ENCODE measurements at places on chromosomes 1 and 21.

DNA sequence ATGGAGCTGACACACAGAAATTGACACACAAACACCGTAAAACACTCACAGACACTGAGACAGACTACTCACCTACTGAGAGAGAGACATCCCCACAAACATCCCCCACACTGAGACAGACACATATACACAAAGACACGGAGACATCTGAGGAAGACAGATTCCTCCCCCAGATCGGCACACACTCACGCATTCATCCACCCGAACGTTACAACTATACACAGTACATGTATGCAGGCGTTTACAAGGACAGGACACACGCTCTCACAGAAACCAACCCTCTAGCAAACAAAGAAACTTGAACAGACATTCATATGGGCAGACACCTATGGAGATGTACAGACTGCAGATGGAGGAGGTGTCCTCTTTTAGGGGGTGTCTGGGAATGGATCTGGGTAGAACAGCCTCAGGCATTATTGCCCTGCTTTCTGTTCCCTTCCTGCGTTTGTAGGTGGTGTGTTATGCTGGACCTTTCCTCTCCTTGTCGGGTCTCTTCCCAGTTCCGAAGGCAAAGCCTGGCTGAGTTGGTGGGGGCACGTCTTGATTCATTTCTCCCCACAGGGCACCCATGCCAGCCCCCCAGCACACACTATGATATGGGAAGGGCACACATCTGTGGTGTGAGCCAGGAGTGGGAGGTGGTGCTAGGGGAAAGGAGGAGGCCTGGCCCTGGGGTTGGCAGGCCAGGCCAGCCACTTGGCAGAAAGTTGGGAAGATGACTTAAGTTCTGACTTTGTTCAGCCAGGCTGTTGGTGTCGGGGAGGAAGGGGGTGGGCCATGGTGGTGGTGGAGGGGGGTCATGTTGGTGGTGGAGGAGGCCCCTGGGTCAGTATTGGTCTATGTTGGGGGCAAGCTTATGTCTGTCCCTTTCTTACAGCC lies 1.5 kb downstream of the KIRREL1 start:
- DNase-seq = no peak

DNA sequence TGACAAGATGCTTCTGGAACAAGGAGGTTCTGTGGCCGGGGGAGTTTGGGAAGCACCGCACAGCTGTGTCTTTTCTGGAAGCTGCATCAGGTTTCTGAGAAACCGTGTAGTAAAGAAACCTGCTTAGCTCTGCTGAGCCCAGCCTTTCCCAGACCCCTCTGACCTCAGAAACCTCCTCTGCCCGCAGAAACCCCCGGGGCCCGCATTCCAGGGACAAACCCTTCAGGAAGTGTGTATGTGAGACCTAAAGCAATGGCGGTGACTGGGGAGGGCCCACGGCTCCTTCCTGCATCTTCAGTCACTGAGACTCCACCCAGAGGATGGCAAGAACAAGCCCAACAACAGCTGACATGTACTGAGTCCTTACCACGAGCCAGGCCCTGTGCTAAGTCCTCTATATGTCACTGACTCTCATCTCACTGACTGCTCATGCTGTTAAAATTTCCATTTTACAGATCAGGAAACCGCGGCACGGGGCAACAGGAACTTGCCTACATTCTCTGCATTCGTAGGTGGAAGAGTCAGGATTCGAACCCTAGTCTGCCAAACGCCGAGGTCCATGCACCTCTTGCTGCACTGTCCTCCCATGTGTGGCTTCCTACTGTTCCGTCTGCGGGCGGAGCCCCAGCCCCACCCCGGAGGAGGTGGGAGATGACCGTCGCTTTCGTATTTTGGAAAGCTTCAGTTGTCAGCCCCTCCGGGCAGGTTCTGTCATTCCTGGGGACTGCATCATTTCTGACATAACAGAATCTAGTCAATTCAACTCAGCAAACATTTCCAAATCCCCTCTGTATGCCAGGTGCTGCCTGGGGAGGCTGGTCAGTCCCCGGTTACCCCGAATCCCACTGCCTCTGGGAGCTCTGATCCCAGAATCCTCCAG lies 73.3 kb upstream of the KLHDC7A start:
- DNase-seq = no peak

DNA sequence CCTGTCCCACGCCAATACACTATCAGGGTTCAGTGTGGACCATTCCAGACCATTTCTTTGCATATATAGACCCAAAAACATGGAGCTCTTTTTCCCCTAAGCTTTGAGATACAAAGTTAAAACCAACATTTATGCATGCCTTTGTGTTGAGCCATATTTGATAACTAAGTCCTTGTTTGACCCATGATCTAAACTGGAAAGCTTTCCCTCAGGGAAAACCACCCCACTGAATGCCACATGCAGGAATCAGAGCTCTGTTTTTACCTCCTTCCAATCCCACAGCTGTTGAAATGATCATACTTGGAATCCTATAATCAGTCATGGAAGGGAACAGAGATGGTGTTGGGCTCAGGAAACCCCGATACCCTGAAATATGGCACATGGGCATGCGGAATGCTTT lies 14.8 kb upstream of the SLC45A1 start:
- no peak for DNase-seq

- DNase-seq = no peak
Observed at GRCh38 chr1:173168941-173169340, 38.2 kb downstream of the TNFSF4 start.

DNA sequence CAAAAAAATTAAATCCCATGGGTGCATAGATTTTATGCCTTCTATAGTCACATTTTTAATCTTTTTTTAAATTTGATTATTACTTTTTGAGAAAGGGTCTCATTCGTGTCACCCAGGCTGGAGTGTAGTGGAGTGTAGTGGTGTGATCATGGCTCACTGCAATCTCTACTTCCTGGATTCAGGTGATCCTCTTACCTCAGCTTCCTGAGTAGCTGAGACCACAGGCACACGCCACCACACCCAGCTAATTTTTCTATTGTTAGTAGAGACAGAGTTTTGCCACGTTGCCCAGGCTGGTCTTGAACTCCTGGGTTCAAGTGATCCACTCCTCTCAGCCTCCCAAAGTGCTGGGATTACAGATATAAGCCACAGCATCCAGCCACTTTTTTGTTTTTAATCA lies 10.4 kb downstream of the CBR3 start:
- no peak for DNase-seq

DNA sequence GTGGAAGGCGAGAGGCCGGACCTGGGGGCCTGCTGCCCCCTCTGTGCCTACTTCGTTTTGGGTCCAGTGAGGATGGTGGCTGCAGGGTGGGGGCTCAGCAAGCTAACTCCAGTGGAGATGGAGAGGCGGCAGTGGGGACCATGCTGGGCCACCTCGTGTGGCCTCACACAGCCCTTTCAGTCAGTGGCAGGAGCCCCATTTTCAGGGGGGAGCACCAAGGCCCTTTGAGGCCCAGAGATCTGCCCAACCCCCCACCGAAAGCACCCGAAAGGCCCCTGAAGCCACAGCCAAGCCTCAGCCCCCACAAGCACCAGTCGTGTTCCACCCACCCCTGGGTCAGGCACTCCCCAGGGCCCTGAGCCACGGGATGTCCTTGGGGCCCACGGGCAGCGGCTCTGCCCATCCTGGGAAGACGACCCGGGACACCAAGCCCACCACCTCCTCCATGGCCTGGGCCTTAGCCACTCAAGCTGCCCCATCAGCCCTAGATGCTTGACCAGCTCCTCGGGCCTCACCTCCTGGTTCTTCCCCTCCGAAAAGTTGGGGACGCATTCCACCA lies 345 bp downstream of the FTCD start:
- no peak for DNase-seq

DNA sequence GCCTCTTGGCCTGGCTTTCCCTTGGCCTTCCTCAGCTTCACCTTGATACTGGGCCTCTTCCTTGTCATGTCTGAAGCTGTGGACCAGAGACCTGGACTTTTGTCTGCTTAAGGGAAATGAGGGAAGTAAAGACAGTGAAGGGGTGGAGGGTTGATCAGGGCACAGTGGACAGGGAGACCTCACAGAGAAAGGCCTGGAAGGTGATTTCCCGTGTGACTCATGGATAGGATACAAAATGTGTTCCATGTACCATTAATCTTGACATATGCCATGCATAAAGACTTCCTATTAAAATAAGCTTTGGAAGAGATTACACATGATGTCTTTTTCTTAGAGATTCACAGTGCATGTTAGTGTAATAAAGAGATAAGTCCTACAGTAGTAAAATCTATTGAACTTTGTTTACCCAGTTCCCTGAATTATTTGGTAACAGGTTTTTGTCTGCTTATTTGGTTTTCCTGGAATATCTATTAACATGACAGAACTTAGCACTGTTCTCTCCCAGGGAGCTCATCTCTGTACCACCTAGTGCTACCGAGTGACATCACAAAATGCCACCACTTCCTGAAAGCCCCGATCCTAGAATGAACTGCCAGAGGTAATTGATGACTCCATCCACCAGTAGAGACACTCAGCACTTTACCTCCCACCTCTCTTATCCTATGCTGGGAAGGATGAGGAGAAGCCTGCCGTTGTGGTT lies 22.2 kb downstream of the UBE2T start:
- DNase-seq = no peak
